ENCODE measurements at places on chromosomes 13 and 19. TPM values are rescaled to one million over a fixed set of nuclear protein-coding genes. Genes with fewer than 3 reads are reported as not detected.

The KIR3DL1 gene
- total RNA-seq, result not detected

The NDUFS7 gene
- 192 TPM for total RNA-seq

The PSG5 gene
- not detected for total RNA-seq

The ZNF320 gene
- total RNA-seq, result 4.6 TPM

The ZNF723 gene
- total RNA-seq, result not detected

The COL4A1 gene
- total RNA-seq, result 97.0 TPM

The C1QTNF9B gene
- 0.27 TPM for total RNA-seq

The SIAH3 gene
- not detected for total RNA-seq

The KLK5 gene
- not detected for total RNA-seq

The FBXL12 gene
- total RNA-seq, result 30.5 TPM

The AXL gene
- total RNA-seq, result 6.2 TPM

The TPTE2 gene
- total RNA-seq, result 0.15 TPM

The ZNF675 gene
- total RNA-seq, result 13.2 TPM

The ZNF285 gene
- 1.4 TPM for total RNA-seq

The GRIK5 gene
- total RNA-seq, result 2.3 TPM

The ADGRE1 gene
- total RNA-seq, result 0.85 TPM

The SGCG gene
- 0.29 TPM for total RNA-seq

The LIN37 gene
- total RNA-seq, result 5.1 TPM

The SHISA2 gene
- total RNA-seq, result 0.24 TPM

The SLC25A41 gene
- total RNA-seq, result not detected

The OR4F17 gene
- total RNA-seq, result not detected

The ZNF850 gene
- 1.1 TPM for total RNA-seq

The LYPD3 gene
- total RNA-seq, result 0.42 TPM

The TRPM4 gene
- total RNA-seq, result 175 TPM

The PRTN3 gene
- total RNA-seq, result not detected

The KLK6 gene
- total RNA-seq, result not detected

The PEX11G gene
- total RNA-seq, result 5.7 TPM

The ZNF98 gene
- total RNA-seq, result not detected

The ZBTB45 gene
- 13.5 TPM for total RNA-seq

The PTOV1 gene
- 128 TPM for total RNA-seq

The NCR1 gene
- not detected for total RNA-seq

The EEF2 gene
- 2,241 TPM for total RNA-seq

The SIGLEC11 gene
- total RNA-seq, result 0.32 TPM

The BIVM gene
- total RNA-seq, result 11.8 TPM

The LILRB2 gene
- total RNA-seq, result 5.3 TPM

The CEACAM19 gene
- 5.3 TPM for total RNA-seq

The RAB3A gene
- 3.5 TPM for total RNA-seq

The ZIM2 gene
- total RNA-seq, result not detected

The FAM124A gene
- 2.0 TPM for total RNA-seq

The ZNF526 gene
- 12.8 TPM for total RNA-seq

The ADM5 gene
- total RNA-seq, result 0.24 TPM

The NOTCH3 gene
- 10.5 TPM for total RNA-seq

The TEX29 gene
- 0.52 TPM for total RNA-seq
